Hepatocyte (in vitro differentiated cells): ENCODE measurements at places on chromosomes 1 and 21. TPM values are rescaled to one million over a fixed set of nuclear protein-coding genes. Genes with fewer than 3 reads are reported as not detected.

NPHS2 gene
- polyA plus RNA-seq, result not detected in 2 replicates

TNFRSF9 gene
- polyA plus RNA-seq, result 0.08 and 0.40 TPM in 2 replicates

VWA5B1 gene
- polyA plus RNA-seq, result 0.35 and 1.1 TPM in 2 replicates

PADI4 gene
- not detected in 2 replicates for polyA plus RNA-seq

LCE1E gene
- polyA plus RNA-seq, result not detected in 2 replicates

UBL4B gene
- polyA plus RNA-seq, result not detected in 2 replicates

ADAMTSL4 gene
- 19.7 and 28.0 TPM in 2 replicates for polyA plus RNA-seq

UBE2J2 gene
- 66.7 and 81.0 TPM in 2 replicates for polyA plus RNA-seq

ADGRB2 gene
- polyA plus RNA-seq, result 7.7 and 7.8 TPM in 2 replicates

KIAA0040 gene
- 4.5 and 7.1 TPM in 2 replicates for polyA plus RNA-seq

FCGR1A gene
- polyA plus RNA-seq, result 0.52 and 1.00 TPM in 2 replicates

VWA1 gene
- polyA plus RNA-seq, result 114 and 131 TPM in 2 replicates
